NCI-H460 (cell line): ENCODE measurements at places on chromosomes 16 and 17.

DNA sequence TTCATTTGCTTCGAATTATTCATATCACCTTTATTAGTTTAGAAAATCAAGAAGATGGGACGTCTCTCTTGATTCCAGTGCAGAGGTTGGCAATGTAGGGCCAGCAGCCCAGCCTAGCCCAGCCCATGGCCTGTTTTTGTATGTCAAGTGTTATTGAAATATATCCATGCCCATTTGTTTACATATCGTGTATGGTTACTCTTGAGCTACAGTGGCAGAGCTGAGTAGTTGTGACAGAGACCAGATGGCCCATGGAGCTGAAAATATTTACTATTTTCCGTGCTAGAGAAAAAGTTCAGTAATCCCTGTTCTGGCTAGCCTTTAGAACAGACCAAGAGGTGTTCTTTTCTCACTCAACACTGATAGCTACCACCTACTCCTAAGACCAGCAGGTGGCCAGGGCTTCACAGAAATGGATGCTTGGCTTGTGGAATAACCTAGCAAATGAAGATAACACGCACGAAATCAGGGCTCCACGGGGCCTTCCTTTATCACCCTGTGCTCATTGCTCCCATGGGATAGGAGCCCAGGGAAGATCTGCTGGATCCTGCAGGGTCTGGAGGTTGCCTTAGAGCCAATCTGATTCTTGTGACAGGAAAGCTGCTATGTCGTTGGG, 123.2 kb upstream of the ANKFN1 start:
- DNase-seq: no peak

DNA sequence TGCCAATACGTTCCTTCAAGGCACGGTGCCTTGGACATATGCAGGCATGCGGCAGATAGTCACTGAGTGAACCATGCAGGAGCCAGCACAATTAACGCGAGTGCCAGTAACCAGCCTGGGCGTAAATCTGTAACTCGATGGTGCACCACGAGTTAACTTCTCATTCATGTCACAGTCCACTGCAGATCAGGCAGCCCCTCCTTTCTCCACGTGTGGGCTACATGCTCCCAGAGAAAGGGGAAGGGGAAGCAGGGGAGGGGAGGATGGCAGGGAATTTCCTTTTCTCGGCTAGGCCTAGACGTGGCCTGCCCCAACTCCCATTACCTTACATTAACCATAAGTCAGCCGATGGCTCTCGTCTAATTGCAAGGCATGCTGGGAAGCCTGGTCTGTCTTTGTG, 287.9 kb downstream of the CPPED1 start:
- no peak for DNase-seq

DNA sequence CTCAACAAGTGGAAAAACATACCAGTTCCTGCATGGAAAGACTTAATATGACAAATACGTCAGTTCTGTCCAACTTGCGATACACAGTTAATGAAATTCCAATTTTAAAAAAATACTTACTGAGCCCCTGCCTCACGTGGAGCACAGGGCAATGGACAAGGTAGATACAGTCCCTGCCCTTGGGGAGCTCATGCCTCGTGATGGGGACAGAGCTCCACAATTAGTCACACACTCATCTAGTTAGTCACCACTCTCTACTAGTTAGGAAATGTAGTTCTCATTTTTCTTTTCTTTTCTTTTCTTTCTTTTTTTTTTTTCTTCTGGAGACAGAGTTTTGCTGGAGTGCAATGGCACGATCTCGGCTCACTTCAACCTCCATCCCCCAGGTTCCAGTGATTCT, 74.7 kb upstream of the CDH5 start:
- DNase-seq: no peak

DNA sequence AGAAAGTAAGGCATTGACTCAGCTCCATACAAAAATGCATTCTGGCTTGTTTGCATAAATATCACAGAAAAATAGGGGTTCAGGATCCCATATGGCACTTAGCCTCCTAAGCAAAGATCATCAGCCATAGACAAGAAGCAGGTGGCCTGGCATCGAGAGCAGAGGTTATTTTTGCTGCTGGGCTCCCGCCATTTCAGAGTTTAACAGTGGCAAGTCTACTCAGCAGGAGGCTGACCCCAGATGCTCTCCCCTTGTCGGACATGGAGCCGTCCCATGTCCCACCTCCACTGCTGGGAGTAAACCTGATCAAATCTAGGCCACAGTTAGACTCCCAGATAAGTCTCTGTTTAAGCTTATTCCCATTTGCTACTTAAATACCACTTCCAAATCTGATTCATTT, 269.1 kb downstream of the FTO start:
- no peak for DNase-seq

GRCh38 chr16:81384006-81384405, 60.6 kb upstream of the CMIP start:
- no peak for DNase-seq

GRCh38 chr16:73383195-73383987, 335.5 kb upstream of the ZFHX3 start:
- no peak for DNase-seq

- DNase-seq: no peak
Measured at GRCh38 chr16:51430716-51431369, 279.8 kb upstream of the SALL1 start.

DNA sequence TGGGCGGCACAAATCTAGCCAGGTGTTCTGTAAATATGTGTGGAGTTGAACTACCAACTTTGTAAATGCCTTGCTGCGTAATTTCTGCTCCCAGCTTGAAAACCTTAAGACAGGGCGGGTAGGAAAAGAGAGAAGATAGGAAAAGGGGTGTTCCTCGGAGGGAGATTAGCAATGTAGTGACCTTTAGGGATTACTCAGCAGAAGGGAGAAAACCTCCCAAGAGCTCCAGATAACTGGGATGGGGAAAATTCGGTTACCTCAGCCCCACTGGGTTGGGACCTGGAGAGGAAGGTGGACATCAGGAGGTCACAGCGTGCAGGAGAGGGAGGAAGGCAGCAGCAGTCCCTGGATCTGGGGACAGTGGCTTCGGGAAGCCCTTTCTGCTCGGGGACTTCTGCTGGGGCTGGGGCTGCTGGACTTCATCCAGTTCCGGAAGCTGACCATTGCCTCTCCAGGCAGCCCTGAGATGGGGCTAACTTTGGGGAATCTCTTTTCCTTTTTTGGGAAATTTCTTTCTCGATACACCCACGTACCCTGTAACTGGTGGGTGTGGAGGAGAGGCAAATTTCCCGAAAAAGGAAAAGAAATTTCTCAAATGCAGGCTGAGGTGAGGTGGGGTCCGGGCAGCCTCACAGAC, 39.2 kb downstream of the MPRIP start:
- DNase-seq: no peak

GRCh38 chr17:28950752-28951427, 428 bp downstream of the PHF12 start:
- no peak for DNase-seq

DNA sequence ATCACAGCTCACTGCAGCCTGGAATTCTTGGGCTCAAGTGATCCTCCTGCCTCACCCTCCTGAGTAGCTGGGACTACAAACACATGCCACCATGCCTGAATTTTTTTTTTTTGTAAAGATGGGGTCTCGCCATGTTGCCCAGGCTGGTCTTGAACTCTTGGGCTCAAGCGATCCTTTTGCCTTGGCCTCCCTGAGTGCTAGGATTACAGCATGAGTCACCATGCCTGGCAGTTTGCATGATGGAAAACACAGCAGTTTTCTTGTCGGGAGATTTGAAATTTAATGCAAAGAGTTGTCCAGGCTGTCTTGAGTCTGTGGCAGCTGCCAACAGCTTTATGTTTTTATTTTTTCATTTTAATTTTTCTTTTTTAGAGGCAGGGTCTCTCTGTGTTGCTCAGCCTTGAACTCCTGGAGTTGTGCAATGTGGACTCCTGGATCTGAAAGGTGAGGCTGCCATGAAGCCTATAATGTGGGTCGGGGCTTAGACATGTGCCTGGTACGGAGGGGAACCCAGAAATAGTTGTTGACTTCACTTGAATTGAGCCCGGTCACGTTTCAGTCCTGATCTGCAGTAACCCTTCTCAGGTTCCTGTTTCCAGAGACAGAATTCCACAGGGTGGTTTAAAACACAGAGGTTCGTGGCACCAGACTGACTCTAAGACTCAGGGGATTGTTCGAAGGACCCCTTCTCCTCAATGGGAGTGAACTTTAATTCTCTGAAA, 18.7 kb downstream of the CD300A start:
- DNase-seq: no peak

- DNase-seq: no peak
Measured at GRCh38 chr16:56204816-56205215, 13.5 kb downstream of the GNAO1 start.

DNA sequence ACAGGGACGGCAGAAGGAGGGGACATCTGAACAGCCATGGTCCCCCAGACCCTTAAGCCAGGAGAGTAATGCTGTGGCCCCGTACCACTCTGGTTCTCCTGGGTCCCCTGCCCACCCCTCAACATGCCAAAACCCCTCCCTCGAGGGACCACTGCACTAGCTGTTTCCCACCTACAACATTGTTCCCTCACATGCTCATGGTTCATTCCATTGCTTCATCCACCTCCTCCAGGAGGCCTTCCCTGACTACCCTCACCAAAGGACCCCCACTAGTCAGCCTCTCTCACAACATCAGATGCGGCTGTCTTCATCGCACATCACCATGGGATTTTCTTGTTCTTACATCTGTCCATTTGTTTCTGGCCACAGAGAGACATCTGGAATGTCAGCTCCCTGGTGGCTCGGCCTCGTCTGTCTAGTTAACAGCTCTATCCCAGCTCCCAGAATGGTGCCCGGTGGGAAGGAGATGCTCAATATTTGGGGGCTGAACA, 1.7 kb downstream of the DOK4 start:
- DNase-seq: no peak

DNA sequence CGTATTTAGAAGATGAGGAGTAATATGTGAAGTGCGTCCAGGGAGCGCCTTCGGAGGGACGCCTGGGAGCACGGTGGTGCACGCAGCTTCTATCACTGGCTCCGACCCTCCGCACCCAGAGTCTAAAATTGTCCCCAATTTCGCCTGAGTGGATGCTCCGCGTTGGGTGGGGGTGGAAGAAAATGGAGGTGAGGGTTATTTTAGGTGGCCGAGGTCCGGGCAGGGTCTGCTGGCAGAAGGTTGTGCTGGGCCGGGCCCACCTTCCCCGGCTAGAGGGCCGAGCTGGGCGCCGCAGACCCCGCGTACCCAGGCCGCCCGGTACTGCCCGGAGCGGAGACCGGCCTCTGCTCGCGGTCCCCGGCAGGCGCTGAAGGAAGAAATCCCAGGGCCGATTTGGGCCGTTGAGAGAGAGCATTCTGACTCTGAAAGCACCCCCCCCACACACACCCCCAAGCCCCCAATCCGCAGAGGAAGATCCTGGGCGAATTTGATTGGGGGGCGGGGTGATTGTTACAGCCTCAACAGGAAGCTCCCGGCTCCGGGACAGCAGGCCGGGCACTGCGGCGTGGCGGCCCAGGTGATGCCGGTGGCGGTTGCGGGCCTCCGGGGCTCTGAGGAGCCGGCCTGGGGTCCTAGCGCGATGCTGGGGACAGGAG, 3.0 kb downstream of the BAHCC1 start:
- no peak for DNase-seq

DNA sequence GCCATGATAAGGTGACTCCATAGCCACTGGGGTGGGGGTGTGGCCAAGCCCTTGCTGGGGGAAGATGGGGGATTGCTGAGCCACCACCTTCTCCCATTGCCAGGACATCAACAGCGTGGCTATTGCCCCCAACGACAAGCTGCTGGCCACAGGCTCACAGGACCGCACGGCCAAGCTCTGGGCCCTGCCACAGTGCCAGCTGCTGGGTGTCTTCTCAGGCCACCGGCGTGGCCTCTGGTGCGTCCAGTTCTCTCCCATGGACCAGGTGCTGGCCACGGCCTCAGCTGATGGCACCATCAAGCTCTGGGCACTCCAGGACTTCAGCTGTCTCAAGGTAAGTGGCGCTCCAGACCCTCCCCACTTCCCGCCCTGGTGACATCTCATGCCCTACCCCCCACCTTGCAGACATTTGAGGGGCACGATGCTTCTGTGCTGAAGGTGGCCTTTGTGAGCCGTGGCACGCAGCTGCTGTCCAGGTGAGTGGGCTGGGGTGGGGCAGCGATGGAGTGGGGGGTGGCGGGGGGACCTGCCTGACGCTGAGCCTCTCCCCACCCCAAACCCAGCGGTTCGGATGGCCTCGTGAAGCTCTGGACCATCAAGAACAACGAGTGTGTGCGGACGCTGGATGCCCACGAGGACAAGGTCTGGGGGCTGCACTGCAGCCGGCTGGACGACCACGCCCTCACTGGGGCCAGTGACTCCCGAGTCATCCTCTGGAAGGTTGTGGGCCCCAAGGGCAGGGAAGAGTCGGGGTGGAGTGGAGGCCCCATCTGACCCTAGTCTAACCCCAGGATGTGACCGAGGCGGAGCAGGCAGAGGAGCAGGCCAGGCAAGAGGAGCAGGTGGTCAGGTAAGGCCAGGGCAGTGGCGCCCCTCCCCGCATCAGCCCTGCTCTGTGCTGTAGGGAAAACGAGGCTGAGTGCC, 4.1 kb downstream of the NOXO1 start:
- DNase-seq: no peak

GRCh38 chr16:56726283-56726682, 3.6 kb upstream of the NUP93 start:
- DNase-seq: no peak

DNA sequence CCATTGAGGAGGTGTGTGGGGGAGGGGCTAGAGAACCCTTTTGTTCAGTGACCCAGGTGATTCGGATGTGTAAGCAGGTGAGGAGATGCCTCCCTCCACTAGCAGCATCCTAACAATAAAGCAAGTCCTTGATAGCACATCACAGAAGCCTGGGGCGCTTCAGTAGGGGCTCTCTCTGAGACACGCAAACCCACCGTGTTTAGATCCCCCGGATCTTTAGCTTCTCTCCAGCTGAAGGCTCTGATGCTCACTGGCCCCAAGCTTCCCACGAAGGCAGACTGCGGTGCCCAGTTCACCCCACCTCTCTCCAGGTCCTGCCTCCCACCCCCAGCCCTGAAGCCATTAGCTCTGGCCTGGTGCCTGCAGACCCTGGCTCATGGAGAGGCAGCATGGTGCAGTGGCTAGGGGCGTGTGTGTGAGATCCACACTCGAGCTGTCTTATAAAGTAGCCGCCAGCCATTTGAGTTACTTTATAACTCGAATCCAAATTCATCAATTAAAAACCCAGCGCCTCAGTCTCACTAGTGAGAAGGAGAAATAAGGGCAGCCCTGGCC, 204.7 kb upstream of the TNRC6C start:
- no peak for DNase-seq

GRCh38 chr16:78962457-78962929, 638.0 kb downstream of the MAF start:
- no peak for DNase-seq

DNA sequence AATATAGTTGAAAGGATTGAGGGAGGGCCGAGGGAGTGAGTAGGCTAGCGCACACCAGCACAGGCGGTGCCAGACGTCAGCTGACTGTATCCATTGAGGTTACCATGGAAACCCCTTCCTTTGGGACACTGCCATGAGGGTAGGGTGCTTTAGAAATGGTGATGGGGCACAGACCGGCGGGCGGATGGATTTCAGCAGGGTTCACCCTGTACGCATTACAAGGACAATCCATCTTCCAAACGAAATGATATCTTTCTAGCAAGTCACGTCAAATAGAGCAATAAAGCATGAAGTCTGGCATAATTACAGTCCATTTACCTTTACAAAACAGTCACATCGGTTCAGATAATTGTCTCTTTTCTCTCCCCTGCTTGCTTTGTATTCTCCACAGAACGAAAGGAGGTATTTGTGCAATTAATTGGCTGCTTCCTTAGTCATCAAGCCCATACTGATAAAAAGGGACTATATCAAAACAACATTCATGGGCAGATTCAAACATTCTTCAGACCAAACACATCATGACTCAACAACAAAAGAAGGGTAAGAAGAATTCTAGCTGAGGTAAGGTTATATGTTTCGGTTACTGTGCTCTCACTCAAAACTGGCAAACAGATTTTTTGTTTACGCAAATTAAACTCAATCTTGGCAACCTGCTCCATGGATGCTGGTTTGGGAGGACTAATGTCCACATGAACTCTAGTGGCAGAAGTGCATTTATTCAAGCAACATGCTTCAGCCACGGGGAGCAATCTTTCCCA, 140.6 kb downstream of the CDK5R1 start:
- DNase-seq: no peak
